ENCODE measurements at places on chromosomes 4 and X.

DNA sequence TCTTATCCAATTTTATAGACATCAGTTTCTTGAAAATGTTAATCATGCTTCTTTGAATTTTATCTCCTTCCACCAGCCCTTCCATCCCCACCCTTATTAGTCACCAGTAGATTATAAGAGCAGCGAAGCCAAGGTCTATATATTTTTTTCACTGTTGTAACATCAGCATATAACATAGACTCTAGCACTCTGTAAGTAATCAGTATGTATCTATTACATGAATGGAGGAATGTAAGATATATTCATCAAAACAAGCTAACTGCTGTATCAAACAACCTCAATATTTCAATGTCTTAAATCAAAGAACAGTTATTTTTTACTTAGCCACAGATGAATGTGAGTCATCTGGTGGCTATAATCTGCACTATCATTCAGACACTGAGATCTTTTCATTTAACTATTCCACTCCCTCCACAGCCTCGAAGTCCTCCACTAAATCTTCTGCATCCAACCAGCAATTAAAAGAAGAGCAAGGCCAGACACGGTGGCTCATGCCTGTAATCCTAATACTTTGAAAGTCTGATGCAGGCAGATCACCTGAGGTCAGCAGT, 178.9 kb downstream of the CENPC start:
- no peak for DNase-seq

- no peak for DNase-seq
Observed at GRCh38 chr4:1783015-1783414, 10.1 kb upstream of the FGFR3 start.

DNA sequence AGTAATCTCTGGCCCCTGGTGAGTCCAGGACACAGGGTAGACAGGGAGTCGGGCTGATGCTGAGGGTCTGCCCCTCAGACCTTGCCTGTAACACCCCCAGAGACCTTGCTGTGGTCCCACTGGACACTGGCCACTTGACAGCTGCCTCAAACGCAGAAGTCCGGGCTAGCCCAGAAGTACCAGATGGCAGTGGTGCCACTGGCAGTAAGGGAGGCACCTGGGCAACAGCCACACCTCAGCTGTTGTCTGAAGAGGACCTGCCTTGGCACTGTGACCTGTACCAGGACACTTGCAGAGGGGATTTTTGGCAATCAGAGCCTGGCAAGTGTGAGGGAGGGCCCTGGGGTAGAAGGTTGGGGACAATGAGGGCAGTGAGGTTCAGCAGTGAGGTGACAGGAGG, 63.3 kb upstream of the UXT start:
- DNase-seq: no peak

- no peak for DNase-seq
Observed at GRCh38 chr4:87120010-87120409, 100.4 kb downstream of the KLHL8 start.

GRCh38 chrX:5145957-5146356, 1082.7 kb downstream of the NLGN4X start:
- no peak for DNase-seq

- no peak for DNase-seq
Observed at GRCh38 chrX:103628386-103629317, at the start of gene TCEAL1. TSS of gene TCEAL1 (plus strand) at chrX:103628975. CDS start at chrX:103629917, 942 bp downstream.

- DNase-seq: no peak
Observed at GRCh38 chr4:11079171-11079570, 349.5 kb downstream of the HS3ST1 start.

- peak; percentile 6 for DNase-seq
Observed at GRCh38 chr4:152591396-152591795, 55.5 kb upstream of the FBXW7 start.

GRCh38 chr4:158799013-158799770, 30.4 kb downstream of the FNIP2 start:
- no peak for DNase-seq

DNA sequence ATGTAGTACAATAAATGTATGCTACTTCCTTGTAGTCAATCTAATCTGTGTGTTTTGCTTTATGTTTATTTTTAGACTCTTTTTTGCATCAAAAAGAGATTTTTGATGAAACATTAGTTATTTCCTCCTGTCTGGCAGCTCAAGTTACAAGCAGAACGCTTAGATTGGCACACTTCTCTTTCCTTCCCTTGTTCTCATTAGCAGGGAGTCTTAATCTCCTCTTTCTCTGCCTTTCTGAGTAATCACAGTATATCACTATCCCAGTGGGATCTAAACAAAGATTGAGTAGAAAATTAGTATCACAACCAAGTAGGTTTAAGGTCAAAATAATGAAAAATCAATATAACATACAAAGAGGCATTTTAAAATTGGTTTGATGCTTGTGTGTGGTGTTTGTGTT, 1192.6 kb downstream of the C4orf33 start:
- DNase-seq: no peak

DNA sequence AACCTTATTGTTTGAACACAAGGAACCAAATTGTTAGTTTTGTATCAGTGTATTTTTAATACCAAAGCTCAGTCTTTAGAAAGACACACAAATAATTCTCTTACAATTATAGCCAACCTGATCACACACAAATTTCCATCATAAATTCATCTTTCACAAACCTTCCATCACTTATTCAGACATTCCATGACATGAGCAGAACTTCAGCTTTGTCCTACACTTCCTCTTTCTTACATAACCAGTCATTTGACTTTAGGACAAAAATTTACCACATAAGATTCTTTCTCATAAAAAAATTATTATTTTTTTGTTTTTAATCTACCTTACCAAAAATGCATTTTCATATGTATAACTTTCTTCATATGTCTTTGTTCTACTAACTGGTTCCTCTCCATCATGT, 312.2 kb downstream of the GALNTL6 start:
- no peak for DNase-seq

DNA sequence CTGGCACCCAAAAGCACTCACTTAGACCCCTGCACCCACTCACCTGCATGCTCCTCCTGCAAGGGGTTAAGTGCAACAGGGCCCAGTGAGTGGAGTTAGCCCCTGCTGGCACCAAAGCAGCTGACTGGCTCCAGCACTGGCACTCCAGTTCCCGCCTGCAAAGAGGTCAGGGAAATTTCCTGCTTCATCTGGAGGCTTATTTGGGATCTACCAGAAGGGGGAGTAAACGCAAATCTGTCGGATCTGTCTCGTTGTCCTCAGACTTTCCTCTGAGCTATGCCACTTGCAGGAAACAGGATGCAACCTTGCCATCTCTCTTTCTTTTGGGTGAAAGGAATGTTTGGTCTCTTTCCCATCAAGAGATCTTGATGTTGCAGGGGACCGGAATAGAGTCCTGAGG, 435.6 kb downstream of the PCDH10 start:
- no peak for DNase-seq

- DNase-seq: no peak
Observed at GRCh38 chr4:87180767-87181166, 39.7 kb downstream of the KLHL8 start.

GRCh38 chr4:52037689-52038102, 403 bp downstream of the SGCB start:
- DNase-seq: no peak

DNA sequence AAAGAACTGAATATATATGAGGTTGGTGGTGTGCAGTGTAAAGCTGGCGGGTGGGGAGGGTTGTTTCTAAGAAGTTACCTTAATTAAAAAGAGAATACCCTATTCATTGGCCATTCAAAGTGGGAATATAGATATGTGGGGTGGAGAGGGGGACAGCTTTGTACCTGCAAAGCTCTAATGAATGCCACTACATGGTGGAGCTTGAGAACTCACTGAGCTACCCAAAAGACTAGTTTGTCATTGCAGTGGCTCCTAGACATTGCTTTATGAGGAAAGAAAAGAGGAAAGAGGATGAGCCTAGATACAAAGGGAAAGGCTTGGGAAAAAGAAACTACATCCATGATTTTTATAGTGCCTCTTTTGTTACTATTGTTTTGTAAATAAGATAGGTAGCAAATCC, 209.9 kb upstream of the SPRY1 start:
- no peak for DNase-seq

GRCh38 chr4:126028876-126029275, 714.1 kb downstream of the FAT4 start:
- no peak for DNase-seq

DNA sequence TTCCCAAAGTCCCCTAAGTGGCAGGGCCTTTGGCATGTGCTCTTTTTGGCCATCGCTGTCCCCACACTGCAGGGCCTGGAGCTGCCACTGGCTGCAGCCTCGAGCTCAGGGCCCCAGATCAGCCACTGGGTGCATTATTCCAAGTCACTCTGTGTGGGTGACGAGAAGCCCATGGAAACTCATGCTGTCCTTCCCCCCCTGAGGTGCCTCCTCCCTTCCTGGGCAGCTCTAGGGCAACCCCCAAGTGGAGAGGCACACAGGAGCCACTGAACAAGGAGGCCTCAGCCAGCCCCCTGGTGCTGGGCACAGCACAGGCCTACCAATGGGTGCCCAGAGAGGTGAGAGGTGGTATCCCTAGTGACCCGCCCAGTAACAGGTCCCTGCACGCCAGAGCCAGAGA, 84.5 kb downstream of the PPP2R2C start:
- DNase-seq: no peak

- DNase-seq: peak; percentile 4
Observed at GRCh38 chr4:121951521-121952110, at the start of gene TRPC3. TSS of gene TRPC3 (minus strand) at chr4:121952060. CDS start at chr4:121951680, 380 bp downstream.

GRCh38 chr4:60209588-60209987, 990.5 kb upstream of the ADGRL3 start:
- no peak for DNase-seq

DNA sequence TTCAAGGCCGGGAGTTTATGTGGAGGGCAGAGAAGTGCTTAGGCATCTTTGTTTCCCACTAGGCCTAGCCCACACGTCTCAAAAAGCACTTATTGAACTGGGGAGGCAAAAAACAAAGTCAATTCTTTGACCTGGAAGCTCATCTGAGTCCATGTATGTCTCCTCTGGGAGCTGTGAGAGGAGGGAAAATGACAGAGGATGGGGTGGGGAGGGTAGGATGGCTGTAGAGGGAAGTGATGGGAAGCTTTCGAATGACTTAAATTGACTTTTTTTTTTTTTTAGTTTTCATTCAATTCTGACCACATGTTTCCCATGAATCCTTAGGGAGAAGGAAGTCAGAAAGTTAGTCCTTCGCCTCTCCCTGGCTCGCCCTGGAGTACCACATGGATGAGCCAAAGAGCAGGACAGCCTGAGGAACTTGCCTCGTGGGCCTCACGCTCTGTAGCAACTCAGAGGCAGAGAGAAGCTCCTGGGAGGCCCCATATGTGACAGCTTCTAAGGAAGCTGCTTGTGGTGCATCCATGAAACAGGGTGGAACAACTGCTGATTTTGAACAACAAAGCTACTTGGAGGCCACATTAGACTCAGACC, 45.0 kb downstream of the NHSL2 start:
- DNase-seq: no peak

- DNase-seq: no peak
Observed at GRCh38 chr4:3404546-3404945, 37.2 kb upstream of the HGFAC start.

DNA sequence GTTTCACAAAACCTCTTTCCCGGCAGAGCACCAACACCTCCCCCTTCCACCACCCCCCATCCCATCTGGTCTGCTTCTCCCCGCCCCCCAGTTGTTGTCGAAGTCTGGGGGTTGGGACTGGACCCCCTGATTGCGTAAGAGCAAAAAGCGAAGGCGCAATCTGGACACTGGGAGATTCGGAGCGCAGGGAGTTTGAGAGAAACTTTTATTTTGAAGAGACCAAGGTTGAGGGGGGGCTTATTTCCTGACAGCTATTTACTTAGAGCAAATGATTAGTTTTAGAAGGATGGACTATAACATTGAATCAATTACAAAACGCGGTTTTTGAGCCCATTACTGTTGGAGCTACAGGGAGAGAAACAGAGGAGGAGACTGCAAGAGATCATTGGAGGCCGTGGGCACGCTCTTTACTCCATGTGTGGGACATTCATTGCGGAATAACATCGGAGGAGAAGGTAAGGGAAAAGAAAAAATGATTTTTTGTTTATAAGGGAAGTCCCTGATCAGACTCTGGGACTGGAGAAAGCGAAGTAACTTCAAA, at the start of gene PDGFRA:
TSS of gene PDGFRA (plus strand) at position 333 of the 541 bp plus-strand sequence. CDS start 29,476 bp downstream, outside the sequence.
- DNase-seq: no peak
